ENCODE measurements at places on chromosomes 2 and 18. TPM values are rescaled to one million over a fixed set of nuclear protein-coding genes. Genes with fewer than 3 reads are reported as not detected.

The SLC30A3 gene
- total RNA-seq, result 4.4 TPM

The FSIP2 gene
- total RNA-seq, result 0.10 TPM

- H3K27me3 ChIP-seq, result no peaks in the 10 kb centered on the region
- H3K4me1 ChIP-seq, result peaks cover 3% of the 10 kb centered on the region
- H3K4me3 ChIP-seq, result no peak overlapping the region
- DNase-seq, result no peak
- no peak overlapping the region for H3K27ac ChIP-seq
Measured at GRCh38 chr2:223811757-223812156, 25.6 kb downstream of the AP1S3 start.

GRCh38 chr2:1130922-1131321 lies 180.3 kb downstream of the SNTG2 start:
- no peaks in the 10 kb centered on the region for H3K27me3 ChIP-seq
- H3K36me3 ChIP-seq, result no peaks in the 10 kb centered on the region
- peaks cover 5% of the 10 kb centered on the region for H3K4me1 ChIP-seq
- DNase-seq, result no peak
- H3K4me3 ChIP-seq, result no peak overlapping the region

The CHN1 gene
- 71.8 TPM for total RNA-seq

GRCh38 chr2:224083638-224084037 lies 44.6 kb upstream of the SERPINE2 start:
- no peaks in the 10 kb centered on the region for H3K36me3 ChIP-seq
- H3K4me3 ChIP-seq, result no peak overlapping the region
- no peak for DNase-seq

- no peak overlapping the region for H3K27ac ChIP-seq
- no peaks in the 10 kb centered on the region for H3K36me3 ChIP-seq
- H3K27me3 ChIP-seq, result no peaks in the 10 kb centered on the region
- peak; percentile 16 for DNase-seq
- no peak overlapping the region for H3K4me3 ChIP-seq
- no peaks in the 10 kb centered on the region for H3K4me1 ChIP-seq
Measured at GRCh38 chr2:223760838-223761502, 76.4 kb downstream of the AP1S3 start.
